ENCODE measurements at places on chromosomes 6 and 20.

DNA sequence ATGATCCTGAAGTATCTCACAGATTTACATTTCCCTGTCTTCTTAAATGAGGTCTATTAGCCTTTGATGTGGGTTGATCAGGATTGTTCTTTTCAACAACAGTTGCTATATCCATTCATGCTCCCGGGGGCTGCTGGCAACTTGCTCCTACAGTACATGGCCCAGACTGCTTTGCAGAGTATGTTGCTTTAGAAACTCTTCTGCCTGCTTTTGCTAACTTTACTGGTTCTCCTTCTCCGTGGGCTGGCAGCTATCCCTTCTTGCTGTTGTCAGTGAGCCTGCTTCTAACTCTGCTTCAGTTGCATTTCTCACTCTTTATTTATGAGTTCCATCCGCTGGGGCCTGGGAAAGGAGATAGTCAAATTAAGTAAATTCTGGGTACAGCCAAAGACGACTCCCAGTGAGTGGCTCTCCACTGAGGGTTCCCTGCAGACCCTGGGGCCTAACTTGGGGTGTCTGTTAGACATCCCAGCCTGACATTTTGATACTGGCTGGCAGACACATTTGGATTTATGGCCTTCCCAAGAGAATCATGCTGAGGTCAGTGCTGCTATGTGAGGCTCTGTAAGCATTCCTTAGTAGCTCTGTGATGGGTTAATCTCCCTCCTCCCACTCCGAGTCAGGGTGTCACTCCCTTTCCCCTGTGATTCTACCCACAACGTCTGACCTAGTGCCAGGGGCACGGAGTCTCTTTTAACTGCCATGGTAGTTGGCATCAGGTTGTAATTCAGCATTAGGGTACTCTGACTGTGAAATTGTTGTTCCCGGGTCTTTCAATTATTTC, 73.6 kb downstream of the SLX4IP start:
- DNase-seq, result no peak

DNA sequence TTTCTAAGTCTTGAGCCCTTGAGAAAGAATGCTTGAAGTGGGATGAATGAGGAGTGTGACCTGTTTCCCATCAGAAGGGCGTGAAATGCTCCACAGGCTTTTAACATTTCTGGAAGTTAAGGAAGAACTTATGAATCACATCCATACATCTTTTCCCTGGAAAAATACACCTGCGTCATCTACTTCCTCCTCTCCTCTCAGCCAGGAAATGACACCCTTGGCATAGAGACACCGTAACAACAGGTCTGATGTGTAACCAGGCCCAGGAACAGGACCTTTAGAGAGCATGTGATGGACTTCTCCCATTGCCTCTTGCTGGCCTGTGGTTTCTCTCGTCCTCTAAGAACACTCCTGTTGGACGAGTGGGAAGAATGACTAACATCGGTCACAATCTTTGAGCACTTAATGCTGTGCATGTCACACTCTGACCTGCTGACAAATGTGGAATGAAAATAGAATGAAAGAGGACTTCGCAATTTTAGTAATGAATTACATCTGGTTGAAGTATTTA, 28.5 kb upstream of the CITED2 start:
- no peak for DNase-seq

DNA sequence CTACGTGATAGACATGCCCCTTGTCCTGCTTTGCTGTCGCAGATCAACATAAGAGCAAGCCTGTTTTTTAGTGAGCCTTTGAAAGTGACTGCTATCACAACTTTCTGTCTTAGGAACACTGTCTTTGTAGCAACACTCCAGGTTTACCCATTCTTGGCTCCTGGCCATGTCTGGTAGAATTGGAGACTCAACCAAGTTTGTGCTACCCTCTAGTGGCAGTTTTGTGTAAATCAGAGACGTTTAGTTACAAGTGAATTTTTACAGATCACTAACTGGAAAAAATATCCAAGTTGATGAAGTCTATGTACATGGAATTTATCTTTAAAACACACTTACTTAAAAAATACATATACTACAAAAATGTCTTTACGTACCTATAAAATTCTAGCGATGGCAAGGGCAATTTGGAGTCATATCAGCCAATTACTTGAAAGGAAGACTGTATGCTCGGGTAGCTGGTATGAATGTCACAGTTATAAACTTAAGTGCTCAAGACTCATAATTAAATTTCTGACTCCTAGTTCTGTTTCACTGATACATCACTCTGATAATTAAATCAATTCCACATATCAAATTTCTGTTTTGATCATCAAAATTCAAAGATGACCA, 101.4 kb downstream of the ADGB start:
- no peak for DNase-seq

DNA sequence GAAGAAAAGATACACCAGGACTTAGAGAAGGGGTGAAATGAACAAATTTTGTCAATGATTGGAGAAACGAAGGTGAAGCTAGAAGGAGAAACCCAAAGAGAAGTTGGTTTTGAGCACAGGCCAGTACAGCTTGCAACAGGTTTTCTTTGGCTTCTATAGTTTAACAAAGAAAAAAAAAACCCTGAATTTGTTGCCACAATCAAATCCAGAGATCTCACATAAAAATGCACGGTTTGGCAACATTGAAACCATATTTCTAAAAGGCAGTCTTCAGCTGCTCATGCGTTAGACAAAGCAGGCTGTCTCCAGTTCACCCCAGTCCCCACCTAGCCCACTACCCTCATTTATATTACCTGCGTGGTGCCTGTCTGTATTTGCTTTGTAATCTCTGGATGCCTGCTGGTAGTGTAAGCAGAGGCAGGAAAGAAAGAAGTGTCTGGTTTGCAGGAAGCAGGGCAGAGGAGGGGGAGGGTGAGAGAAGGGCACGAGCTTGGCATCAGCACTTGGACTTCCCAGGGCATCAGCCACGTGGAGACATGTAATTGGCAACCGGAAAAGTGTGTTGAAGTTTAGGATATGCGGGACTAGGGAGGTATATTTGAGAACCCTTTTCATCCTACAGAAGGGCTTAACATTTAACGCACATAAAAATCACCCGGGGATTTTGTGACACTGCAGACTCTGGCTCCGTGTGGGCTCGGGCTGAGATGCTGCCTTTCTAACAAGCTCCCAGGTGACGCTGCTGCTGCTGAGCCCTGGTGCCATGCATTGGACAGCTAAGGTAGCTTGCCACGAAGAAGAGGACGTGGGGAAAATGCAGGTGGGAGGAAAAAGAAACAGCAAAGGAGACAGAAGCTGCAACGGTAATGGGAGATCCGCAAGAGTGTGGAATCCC, 14.4 kb downstream of the PFDN4 start:
- DNase-seq, result no peak

DNA sequence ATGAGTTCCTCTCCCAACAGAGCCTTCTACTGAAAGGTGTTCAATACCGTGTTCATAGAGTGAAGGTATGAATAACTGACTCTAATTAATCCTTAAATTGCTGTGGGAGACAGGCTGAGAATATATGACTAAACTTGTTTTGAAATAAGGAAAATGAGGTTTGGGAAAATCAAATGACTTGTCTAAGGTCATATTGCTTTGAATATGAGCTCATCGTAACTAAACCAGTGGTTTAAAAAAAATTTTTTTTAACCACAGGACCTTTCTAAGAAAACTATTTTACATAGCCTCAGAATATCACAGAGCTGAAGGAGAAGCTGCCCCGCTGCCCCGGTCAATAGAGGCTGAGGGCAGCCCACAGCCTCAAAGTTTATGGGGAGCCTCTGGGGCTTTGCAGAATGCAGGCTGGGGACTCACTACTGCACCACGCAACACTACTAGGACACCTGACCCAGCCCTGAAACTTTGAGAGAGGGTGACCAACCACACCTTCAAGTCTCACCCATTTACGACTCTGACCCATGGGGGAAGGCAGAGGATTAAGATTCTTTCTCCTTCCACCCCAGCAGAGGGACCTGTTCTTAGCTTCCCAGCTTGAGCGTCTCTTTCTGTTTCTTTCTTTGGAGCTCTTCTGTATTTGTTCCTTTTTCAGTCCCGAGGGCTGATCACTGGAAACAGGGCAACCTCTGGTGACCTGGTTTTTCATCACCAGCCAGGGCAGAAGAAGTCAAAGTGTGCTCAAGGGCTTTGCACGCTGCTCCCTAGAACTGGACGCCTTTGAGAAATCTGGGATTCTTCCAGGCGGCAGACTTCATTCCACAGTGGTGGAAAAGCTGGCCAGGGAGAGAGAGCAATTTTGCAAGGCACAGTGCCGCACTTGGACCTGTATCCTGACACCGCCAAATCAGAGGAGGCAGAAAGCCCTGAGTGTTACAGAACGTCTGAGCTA, 220.2 kb downstream of the ATXN1 start:
- no peak for DNase-seq

DNA sequence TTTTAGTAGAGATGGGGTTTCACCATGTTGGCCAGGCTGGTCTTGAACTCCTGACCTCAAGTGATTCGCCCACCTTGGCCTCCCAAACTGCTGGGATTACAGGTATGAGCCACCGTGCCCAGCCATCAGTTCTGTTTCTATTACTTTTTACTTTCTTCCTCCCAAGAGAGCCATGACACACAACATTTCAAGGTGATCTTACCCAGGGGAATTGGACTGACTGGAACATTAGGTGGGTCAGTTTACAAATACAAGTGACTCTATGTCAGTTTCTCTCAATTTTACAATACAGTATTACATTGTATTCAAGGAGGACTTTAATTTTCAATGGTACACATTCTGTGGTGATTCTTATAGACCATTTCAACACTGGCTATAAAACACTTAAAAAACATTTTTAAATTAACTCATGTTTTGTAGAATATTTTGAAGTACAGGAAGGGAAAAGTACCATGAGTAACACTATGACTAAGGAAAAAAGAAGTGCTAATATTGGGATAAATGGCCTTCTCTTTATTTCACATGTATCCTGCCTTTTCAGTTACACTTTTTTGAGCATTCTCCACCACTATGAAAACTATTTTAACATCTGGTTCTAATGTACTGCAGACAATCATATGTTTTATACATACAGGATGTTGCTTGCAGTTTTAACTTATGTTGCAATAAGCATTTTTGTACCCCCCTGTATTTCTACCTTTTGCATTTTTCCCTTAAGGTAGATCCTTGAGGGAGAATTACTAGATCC, 8.4 kb downstream of the TPBG start:
- DNase-seq, result no peak

GRCh38 chr6:128929869-128930268, 46.9 kb downstream of the LAMA2 start:
- DNase-seq, result no peak

- peak; percentile 16 for DNase-seq
These were observed 796 bp downstream of the SENP6 start for GRCh38 chr6:75602246-75603105.

DNA sequence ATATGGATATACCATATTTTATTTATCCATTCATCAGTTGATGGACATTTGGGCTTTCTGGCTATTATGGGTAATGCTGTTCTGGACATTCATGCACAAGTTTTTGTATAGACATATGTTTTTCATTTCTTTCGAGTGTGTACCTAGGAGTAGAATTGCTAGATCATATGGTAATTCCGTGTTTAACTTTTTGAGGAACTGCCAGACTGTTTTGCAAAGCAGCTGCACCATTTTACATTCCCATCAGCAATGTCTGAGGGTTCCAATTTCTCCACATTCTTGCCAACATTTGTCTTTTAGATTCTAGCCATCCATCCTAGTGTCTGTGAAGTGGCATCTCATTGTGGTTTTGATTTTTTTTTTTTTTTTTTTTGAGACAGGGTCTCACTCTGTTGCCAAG, 20.8 kb downstream of the SRC start:
- DNase-seq, result no peak

DNA sequence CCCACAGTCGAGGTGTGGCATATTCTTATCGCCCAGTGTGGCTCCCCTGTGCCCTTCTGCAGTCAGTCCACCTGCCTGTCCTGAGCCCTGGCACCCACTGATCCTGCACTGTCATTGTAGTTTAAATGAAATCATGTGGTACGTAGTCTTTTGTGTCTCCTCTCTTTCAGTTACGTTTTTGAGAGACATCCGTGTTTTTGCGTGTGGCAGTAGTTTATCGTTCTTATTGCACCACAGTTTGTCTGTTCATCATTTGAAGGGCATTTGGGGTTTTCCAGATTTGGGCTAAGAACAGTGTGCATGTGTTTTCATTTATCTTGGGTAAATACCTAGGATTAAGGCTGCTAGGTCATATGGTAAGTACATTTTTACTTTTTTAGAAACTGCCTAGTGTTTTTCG, 49.3 kb downstream of the SPATA2 start:
- DNase-seq, result no peak

All from stimulated activated CD8-positive, alpha-beta memory T cell treated with anti-CD3 and anti-CD28 coated beads, Interleukin-15, amount 100 ng/mL, for 1 hour (primary cell).